Stimulated activated CD8-positive, alpha-beta memory T cell treated with anti-CD3 and anti-CD28 coated beads, Interleukin-4, amount 100 ng/mL, for 4 hours (primary cell): ENCODE measurements at places on chromosomes 7 and 10.
A peak's percentile ranks its signal among the peaks of the same experiment; 100 is the strongest.

DNA sequence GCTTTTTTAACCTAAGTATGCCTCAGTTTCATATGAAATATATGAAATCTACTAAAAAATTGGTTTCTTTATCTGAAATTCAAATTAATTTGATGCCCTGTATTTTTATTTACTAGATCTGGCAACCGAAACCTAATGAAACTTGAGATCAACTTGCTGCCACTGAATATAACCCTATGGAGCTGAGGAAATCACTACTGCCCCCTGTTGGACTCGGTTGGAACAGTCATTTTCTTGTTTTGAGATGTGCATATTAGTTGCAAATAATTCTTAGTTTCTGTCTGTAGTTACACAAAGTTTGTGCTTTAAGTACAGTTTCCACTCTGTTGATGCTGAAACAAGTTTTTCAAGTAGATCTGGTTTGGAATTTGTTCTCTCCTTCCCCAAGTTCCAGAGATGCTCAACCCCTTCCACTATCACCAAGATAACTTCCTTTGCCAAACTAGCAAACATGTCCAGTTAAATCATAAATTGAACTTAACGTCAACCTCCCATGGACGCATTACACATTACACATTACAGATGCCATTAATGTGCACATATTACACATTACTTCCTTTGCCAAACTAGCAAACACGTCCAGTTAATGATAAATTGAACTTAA lies 22.2 kb upstream of the EXOC4 start:
- peak; percentile 9 for DNase-seq

DNA sequence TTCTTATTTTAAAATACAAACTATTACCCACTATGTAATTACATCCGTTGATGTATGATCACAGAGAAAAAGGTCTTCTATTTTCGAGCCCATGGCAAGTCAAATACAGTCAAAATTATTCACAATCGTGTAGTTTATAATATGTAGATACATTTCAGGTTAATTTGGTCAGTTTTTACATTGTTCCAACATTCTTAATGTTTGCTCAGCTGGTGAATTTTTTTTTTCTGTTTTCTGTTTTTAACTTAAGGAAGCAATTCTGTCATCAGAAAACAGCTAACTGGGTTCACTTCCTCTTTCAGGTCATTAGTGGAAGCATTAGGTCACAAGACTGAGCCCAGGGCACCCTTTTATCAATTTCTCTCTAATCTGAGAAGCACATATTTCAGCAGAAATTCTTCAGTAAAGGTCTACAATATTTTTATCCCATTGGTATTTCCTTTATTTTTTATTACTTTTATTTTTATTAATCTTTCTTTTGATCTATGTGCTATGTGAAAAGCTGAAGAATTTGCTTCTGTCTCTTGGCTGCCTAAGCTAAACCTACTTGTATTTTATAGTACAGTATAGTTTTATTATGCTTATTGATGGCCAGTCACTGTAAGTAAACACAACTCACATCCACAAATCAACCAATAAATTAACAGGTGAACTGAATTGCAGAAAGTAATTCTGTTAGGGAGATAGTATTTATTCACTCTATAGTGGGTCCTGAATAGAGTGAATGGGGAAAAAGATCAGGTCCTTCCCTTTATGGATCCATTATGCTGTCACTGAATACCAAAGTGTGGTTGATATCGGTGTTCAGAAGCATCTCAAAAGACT lies 84.6 kb downstream of the ICA1 start:
- DNase-seq, result no peak

DNA sequence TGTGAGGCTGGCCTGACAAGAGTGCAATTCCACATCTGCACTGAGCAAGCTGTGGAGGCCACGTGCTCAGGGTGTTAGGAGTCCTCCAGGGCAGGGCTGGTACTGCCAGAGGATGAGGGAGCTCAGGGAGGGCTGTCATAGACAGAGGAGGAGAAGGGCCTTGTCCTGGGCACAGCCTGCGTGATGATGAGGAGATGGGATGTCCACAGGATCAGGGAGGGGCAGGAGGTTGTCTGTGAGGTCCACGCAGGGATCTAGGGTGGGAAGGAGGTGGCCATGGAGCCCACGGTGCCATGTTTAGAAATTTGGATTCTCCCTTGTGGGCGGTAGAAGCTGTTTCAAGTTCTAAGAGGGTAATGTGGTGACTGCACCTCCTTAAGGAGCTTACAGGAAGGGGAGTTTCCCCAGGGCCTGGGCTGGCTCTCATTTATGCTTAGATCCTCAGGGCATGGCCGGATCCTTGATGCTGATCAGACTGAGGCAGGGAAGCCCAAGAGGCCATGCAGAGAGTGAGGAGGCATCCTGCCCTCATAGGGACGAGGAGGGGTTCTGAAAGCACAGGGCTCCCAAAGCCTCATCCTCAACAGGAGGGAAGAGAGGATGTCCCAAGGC lies 30.3 kb downstream of the CHAT start:
- DNase-seq, result no peak

- DNase-seq, result no peak
These were observed 87.6 kb upstream of the ADARB2 start for GRCh38 chr10:1824928-1825327.

GRCh38 chr7:129188892-129189660 lies 643 bp downstream of the SMO start:
- no peak for DNase-seq

DNA sequence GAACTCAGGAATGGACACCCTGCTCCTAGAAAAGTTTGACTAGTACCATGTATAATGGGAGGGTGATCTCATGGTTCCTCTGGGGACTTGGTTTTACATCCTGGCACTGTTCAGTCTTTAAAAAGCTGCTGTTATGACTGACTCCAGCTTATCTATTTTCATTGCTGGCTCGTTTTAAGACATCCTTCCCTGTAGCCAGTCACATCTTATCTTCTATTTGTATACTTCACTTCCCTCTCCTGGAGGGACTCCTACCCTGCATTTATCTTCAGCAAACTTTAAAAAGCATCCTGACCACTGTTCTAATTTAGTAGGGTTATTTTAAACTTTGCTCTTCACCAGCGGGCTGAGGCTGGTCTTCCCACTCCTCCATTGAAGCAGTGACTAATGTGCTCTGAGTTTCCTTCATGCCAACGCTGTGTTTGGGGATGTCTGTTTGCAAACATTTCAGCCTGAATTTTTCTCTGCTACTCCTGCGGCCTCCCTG lies 72.9 kb upstream of the ARMC3 start:
- DNase-seq, result no peak

DNA sequence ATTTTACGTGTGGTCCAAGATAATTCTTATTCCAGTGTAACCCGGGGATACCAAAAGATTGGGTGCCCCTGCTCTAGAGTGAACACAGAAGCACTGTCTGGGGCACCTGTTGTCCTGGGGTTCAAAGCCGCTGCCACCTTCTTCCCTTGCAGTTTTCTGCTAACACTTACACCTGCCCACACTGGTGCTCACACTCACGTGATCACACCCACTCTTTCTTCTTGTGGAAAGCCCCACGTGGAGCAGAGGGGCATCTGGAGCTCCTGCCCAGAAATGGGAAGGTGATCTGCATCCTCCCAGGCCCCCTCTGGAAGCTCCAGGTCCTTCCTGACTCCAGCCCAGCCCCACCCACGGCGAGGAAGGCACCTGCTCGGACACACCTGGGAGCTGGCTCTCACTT lies 42.9 kb downstream of the PTPRN2 start:
- no peak for DNase-seq

- DNase-seq, result no peak
These were observed 65.7 kb downstream of the GTF2IRD1 start for GRCh38 chr7:74519395-74519794.

- no peak for DNase-seq
These were observed 571.8 kb downstream of the TCERG1L start for GRCh38 chr10:130739757-130740145.

DNA sequence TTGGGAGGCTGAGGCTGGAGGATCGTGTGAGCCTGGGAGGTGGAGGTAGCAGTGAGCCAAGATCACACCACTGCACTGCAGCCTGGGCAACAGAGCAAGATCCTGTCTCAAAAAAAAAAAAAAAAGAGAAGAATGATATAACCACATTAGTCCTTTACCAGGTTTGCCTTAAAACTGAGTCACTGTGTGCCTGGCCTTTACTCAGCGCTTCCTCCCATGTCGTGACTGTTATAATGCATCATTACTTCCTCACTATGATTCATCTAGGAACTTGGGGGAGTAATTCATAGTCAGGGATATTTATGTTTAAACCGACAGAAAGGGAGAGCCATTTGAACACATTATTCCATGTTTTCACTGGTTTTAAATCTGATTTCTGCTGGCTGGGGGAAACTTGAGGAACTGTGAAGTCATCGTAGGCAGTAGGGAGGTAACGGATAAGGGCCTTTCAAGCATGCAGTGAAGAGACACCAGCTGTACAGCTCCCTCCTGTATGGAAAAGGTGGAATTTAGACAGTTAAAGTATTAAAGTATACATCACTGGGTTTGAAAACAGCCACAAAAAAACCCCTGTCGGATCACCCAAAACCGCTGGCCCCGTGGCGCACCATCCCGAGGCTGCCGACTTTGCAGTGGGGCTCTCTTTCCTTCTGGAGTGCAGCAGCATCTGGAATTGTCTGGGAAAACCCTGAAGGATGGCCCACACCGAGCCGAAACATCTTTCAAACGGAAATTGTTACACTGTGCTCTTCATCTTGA lies 119.8 kb downstream of the NKX6-2 start:
- no peak for DNase-seq

DNA sequence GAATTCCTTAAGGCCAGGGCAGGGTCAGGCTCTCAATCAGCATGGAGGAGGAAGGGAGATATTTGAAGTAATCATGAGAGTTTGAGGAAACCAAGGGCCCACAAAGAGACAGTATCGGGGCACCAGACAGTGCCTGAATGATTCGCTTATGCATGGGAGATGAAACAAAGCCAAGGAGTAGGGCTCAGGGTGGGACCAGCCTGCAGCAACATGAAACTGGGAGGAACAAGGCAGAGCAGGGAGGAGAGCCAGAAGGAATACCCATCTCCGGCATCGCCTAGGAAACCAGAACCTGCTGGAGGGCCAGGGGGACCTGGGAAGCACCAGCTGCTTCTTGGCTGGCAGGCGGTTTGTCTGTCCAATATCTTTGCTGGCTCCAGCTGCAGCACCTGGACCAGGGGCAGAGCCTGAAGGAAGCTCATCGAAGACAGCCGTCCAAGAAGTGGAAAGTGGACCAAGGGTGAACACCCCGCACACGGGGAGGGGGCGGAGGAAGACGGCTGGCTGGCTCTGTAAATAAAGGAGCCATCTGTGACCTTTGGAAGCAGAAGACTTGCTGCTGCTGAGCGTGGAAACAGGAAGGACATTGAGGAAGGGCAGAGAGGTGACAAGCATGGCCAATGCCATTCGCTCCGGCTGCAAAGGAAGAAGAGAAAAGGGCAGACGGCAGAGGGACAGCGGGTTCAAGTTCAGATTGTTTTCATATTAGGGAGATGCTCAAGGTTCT lies 34.4 kb upstream of the ECHDC3 start:
- DNase-seq, result no peak

DNA sequence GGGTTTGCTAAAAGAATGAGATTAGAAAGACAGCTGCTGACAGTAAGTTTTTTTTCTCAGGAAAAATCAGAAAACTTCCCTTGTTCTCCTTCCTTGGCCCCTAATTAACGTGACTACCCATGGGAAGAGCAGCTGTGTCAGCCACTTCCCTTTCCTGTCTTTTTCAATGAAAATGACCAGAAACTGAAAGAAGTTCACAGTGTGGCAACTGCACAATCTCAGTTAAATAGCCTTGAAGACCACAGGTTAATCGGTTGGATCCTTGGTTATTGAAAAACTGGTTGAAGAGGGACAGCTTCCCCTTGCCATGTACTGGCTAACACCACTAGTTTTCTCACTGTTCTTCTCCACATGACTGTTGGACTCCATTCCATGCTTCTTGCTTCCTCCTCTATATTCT lies 148.8 kb upstream of the AGR3 start:
- no peak for DNase-seq

DNA sequence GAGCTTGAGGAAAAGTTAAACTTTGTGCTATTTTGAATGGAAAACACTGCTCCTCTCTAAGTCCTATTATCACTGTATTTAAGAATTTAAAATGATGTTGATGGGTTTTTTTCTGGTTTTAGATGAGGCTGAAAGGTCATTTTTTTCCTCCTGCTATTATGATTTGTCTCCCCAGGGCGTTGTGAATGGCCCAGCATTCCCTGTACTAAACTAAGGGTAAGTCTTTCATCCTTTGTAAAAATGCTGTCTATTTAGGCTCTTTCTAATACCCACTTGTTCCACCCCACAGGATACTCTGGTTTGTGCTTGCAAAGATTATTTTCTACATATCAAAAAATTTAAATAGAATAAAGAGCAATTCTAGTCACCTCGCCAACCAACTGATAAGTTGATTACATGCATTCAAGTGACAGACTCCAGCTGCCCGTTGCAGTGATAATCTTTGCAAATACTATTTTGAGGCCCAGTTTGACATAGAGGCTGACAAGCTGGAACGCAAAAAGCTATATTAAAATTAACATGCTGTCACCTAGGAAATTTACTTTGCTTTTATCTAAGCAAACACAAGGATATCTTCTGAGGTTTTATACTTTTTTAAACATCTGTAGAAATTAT lies 222.3 kb upstream of the TMEM229A start:
- DNase-seq, result no peak

- no peak for DNase-seq
These were observed 110.1 kb downstream of the CCNY start for GRCh38 chr10:35446439-35446838.

GRCh38 chr7:43139137-43139536 lies 26.7 kb downstream of the HECW1 start:
- no peak for DNase-seq

DNA sequence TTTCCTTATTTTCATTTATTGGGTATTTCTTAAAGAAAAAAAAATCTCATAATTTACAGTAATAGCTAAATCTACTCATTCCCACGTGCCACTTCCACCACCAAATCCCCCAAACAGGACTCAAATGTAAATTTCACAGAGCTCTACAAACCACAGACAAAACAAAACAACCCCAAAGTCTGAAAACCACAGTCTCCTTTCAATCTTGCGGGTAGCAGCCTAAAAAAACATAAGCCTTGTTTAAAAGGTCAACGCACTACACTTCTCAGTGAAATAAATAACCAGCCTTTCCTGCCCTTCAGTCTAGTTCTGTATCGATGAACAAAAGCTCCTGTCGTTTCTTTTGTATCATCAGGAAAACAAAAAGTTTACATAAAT lies 121.8 kb upstream of the AFAP1L2 start:
- no peak for DNase-seq

DNA sequence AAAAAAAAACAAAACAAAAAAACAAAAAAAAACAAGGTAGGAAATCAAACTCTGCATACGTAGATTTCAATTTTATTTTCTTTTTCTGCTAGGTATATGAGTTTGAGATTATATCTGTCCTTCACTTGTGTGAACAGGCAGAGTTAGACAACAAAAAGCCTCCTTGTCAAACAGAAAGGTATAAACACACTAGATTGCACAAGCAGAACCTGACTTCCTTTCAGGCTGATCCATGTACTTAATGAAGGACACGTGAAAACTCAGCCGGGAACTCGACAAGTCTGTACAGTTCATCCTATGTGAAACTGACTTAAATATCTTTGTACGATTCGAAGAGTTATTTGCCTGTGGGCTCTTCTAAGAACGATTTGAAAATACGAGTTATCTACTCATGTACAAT lies 254.1 kb downstream of the ARL4A start:
- DNase-seq, result no peak

- peak; percentile 3 for DNase-seq
These were observed 55.2 kb downstream of the FHIP2A start for GRCh38 chr10:114876602-114877300.

- no peak for DNase-seq
These were observed 1.3 kb downstream of the ZNF775 start for GRCh38 chr7:150380463-150380862.
